Fibroblast of villous mesenchyme (primary cell): ENCODE measurements at places on chromosomes 16 and 17. TPM values are rescaled to one million over a fixed set of nuclear protein-coding genes. Genes with fewer than 3 reads are reported as not detected.
A peak's percentile ranks its signal among the peaks of the same experiment; 100 is the strongest.

Gene HSD11B2
- not detected in 2 replicates for total RNA-seq

Gene CLEC10A
- not detected in 2 replicates for total RNA-seq

DNA sequence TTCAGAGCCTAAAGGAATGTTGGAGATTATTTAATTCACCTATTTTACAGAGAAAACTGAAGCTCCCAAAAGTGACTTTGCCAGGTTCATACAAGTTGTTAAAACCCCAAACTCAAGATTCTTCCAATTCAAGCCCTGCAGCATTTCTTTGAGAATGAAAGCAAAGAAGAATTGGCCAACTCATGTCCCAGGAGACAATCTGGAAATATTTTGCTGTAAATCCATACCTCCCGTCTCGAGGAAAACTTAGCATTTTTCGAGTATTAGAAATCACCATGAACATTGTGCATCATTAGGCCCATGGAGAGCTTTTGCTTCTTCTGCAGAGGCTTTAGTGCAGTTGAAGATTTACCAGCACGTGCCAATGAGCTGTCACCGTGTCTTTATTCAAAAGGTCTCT is 176.4 kb upstream of the KCNJ16 start:
- DNase-seq = no peak

DNA sequence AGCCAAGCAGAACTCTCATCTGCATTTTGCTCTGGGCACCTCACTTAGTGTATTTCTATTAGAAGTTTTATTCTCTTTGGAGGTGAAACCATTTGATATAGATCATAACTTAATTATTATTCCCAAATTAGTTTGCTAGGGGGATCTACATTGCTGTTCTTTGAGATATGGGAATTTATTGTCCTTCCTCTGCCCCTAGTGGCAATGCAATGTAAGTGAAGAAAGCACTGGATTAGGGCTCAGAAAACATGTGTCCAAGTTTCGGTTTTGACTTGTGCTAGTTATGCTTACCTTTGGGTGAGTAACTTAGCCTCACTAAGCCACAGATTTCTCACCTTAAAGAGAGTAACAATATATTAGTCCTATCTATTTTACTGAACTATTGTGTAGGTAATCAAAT is 2.9 kb downstream of the KRT39 start:
- DNase-seq = peak; percentile 42

DNA sequence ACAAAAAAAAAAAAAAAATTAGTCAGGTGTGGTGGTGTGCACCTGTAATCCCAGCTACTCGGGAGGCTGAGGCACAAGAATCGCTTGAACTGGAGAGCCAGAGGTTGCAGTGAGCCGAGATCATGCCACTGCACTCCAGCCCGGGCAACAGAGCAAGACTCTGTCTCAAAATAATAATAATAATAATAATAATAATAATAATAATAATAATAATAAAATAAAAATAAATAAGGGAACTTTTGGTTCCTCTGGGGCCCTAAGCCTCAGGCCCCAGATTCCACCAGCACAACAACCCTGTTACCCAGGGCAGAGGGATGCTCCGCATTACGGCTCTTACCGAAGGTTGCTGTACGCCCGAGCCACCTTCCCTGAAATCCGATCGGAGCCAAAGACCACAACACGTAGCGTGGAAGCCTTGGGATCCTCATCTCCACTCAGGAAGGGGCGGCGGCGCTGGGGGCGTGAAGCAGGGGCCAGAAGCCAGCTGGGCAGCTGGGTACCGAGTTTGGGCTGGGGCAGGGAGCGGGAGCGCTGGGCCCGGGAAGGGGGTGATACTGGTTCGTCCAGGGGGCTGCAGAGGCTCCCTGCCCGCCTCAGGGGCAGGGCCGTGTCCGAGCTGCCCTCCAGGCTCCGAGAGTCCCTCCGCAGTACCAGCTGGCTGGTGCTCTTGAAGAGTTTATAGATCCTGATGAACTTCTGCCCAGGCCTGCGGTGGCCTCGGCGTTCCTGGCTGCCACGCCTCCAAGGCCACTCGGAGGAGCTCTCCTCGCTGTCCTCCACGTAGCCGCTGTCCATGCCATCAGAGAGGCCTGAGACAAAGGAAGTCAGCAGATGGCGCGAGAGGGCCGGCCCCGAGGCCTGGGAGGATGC is 20.6 kb upstream of the PIK3R6 start:
- peak; percentile 41 for DNase-seq

DNA sequence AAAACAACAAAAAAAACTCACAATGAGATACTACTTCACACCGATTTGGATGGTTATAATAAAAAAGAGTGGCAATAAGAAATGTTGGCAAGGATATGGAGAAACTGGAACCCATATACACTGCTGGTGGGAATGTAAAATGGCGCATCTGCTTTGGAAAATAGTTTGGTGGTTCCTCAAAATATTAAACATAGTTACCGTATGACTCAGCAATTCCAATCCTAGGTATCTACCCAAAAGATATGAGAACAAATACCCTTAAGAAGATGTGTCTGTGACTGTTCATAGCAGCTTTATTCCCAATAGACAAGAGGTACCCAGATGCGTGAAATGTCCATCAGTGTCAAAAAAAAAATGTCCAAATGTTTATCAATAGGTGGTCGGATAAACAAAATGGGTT is 7.2 kb downstream of the CPPED1 start:
- no peak for DNase-seq
